ENCODE measurements at places on chromosomes 5 and 9.

DNA sequence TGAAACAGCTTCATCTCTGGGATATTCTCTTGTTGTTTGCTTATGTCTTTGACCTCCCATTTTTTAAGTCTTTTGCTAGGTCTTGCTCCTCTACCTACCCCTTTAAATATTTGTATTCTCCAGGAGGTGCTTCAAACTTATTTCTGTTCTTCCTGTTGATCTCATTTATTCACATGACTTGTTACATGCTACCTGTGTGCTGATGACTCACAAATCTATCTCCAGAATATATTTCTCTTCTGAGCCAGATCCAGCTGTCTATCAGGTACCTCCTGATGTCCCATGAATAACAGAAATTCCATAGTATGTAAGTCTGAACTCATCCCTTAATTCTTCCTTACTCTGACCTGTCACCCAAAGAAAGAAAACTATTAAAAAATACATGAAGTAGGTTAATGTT, 11.0 kb downstream of the NIPBL start:
- no peak for DNase-seq

- no peak for DNase-seq
Observed at GRCh38 chr9:16469184-16469583, 401.3 kb downstream of the BNC2 start.

DNA sequence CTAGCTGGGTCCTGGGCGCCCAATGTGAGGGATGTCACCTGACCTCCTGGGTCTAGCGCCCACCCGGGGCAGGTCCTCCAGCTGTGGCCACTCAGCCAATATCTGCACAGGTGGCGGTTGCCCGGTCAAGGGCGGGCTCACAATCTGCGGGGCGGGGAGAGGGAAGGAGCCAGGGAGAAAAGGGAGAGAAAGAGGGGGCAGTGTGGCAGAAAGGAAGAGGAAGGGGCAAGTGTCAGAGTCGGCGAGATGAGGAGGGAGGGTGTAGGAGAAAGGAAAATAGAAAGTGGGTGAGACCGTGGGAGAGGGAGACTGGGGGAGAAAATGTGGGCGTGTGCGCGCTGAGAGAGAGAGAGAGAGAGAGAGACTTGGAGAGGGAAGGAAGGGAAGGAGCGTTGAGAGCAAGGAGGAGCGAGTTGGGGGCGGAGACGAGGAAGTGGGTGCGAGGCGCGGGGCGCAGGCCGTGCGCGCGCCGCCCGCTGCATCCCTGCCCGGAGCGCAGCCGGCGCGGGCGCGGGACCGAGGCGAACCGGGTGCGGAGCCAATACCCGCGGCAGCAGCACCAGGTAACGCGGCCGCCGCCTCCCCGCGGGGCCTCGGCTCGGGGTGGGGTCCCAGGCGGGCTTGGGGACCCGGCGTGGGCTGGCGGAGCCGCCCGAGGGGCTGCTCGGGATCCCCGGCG, at the start of gene HRH2:
Gene HRH2, plus strand, starts transcription at position 479 of the 679 bp plus-strand sequence. CDS start 25,163 bp downstream, outside the sequence.
- peak; percentile 41 for DNase-seq

DNA sequence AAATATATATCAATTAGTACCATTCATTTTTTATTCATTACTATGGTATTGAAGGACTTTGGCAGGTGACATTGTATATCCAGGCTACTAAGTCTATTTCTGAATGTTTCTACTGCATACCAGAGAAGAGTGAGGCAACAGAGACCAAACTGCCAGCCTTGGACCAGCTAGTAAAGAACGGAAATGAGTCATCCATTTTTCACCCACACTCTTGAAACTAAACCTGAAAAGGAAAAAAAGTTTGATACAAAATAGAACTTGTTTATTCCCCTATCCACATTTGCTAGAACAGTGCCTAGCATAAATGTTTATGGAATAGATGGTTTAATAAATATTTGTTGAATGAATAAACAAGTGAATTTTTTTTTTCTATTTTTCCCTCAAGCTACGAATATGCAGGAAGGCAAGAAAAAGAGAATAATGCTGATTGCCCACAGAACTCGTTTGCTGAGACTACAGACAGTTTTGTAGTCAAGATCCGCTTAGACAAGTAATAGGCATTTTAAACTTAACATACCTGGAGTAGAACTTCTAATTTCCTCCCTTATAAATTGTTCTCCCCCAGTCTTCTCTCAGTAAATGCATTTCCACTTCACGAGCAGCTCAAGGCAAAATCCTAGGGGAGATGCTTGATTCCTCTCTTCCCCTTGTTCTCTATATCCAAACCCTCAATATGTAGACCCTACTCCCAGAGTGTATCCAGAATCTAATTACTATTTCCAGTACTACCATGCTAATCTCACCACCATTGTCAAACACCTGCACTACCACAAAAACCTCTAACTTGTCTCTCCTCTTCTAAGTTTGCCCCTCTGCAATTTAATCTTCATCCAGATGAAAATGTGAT, 146.2 kb upstream of the RASA1 start:
- peak; percentile 76 for DNase-seq

- DNase-seq = no peak
Observed at GRCh38 chr9:97502222-97502983, 937 bp downstream of the TMOD1 start.

DNA sequence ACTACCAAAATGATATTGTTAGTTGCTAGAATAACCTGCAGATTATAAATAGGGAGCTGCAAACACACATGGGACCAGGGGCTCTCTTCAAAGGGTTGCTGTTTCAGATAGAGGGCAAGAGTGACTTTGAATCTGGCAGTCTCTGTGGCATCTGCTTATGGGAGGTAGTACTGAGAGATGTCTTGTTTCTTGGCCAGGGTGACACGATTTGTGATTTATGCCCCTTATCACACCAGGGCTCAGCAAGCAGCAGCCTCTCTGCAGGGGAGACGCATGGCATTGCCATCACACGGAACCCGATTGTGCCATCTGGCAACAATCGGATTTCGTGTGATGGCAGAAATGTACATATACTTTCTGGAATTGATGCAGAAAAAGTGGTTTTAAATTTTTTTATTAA, 615.6 kb downstream of the ZNF608 start:
- DNase-seq = no peak

- no peak for DNase-seq
Observed at GRCh38 chr9:72843520-72844439, 109.1 kb downstream of the ALDH1A1 start.

DNA sequence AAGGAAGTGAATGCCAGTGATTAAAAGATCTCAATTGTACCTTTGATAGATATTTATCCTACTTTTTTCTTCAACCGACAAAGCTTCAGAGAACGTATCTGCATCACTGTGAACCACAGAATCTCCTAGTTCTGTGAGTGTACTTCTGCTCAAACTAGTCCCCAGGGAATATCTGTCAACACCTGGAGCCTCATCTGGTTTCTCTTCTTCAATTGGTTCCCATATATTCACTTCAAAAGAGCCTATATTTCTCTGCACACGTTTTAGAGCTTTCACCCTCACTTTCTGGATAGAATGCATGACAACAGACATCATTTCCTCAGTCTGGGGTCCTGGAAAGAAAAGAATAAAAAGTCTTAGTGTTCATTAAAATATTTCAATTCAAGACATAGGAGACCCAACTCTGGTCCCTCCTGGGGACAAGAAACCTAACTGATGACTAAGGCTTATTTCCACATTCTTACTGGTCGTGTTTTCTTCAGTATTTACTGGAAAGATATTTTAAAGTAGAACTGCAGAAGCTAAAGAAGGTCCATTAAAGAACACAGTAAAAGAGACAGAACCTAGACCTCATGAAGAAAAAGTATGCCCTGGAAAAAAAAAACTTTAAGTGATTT, 64.3 kb downstream of the CPLANE1 start:
- no peak for DNase-seq

GRCh38 chr5:133696782-133697507, 84.6 kb upstream of the FSTL4 start:
- DNase-seq = no peak
